GM23248 (cell line): ENCODE measurements at places on chromosomes 3 and 15. TPM values are rescaled to one million over a fixed set of nuclear protein-coding genes. Genes with fewer than 3 reads are reported as not detected.

Gene ZIC1
- total RNA-seq, result 18.2 and 25.5 TPM in 2 replicates

Gene SKIL
- 39.1 and 53.2 TPM in 2 replicates for total RNA-seq

Gene FMN1
- total RNA-seq, result 2.0 and 2.2 TPM in 2 replicates

Gene DPH3
- total RNA-seq, result 27.1 and 27.3 TPM in 2 replicates

- no peak for DNase-seq
Observed at GRCh38 chr15:51076524-51077220, 18.0 kb downstream of the TNFAIP8L3 start.

GRCh38 chr3:151112731-151113130 is 27.3 kb downstream of the MED12L start:
- no peak for DNase-seq

- DNase-seq, result no peak
Observed at GRCh38 chr3:178584722-178585380, 48.6 kb downstream of the KCNMB2 start.

GRCh38 chr15:66089509-66089908 is 164.0 kb downstream of the MEGF11 start:
- DNase-seq, result no peak

- DNase-seq, result no peak
Observed at GRCh38 chr3:47974974-47975470, 41.2 kb downstream of the MAP4 start.

DNA sequence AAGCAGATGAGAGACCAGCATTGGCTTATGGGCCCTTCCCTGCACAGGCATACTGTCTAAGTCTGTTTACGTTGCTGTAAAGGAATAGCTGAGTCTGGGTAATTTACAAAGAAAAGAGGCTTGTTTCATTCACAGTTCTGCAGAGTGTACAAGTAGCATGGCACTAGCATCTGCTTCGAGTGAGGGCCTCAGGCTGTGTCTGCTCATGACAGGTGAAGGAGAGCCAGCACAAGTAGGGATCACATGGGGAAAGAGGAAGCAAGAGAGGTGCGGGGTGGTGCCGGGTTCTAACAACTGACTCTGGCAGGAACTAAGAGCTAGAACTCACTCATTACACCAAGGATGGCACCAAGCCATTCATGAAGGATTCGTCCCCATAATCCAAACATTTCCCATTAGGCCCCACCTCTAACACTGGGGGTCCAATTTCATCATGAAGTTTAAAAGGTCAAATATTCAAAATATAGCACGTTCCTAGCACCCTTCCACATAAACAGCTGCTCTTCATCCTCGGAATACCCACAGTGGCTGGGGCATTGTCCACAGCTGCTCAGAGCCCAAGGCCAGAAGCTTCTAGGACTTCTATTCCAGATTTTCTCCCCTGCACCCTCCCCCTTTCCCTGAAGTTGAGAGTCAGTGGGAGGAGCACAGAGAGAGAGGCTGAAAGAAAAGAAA is 5.6 kb downstream of the RTP3 start:
- DNase-seq, result no peak

DNA sequence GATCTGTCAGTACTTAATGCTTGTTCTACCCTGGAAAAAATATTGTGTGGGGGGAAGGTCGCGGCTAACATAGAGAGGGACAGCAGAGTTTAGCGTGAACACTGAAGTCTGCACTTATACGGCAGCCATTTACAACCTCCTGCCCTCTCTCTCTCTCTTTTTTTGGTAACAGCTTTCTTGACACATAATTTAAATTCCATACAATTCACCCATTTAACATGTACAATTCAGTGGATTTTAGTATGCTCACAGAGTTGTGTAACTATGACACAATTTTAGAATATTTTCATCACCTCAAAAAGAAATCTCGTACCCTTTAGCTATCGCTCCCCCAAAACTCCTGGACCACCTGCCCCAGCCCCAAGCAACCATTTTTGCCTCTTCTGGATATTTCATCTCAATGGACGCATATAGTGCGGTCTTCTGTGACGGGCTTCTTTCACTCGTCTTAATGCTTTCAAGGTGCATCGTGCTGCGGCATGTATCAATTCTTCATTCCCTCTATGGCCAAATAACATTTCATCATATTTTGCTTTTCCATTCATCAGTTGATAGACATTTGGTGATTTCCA is 141.8 kb downstream of the XXYLT1 start:
- DNase-seq, result no peak

DNA sequence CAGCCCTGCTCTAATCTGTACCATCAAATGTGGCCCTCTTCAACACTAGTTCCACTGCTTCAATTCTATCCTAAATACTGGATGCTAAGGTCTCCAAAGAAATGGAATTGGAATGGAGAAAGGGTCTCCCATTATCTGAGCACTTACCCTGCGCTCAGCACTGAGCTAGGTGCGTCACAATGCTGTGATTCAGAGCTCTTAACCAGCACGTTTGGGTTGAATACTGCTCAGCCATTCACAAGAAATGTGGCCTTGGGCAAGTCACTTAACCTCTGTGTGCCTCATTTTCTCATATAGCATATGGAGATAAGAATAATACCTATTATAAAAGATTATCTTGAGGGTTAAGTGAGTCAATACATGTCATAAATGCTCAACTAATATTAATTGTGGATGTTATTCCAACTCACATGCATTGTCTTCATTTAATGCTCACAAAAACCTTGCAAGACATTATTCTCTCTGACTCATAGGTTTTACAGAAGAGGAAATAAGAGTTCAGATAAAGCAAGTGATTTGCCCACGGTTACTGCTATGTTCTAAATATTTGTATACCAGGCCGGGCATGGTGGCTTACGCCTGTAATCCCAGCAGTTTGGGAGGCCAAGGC is 27.4 kb upstream of the SRGAP3 start:
- no peak for DNase-seq

DNA sequence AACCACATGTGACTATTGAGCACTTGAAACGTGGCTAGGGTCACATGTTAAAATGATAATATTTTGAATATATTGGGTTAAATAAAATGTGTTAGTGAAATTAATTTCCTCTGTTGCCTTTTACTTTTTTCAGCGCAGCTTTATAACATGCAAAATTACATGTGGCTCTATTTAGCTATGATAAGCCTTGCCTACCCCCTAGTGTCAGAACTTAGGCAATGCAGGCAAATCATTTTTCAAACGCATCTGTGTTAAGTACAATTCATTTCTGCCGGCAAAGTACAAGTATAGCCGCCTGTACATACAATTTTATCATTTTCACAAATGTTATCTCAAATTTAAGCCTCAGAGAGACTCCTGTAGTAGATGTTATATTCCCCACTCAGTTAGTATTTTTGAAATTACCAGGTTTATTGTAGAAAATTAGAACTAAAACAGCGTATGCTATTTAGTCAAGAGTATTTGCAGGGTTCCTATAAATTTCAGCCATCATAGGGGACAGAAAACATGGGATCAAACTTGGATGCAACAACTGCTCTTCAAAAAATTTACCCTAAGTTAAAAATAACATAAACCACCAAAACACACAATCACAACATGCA is 56.1 kb downstream of the TAFA4 start:
- peak; percentile 74 for DNase-seq

DNA sequence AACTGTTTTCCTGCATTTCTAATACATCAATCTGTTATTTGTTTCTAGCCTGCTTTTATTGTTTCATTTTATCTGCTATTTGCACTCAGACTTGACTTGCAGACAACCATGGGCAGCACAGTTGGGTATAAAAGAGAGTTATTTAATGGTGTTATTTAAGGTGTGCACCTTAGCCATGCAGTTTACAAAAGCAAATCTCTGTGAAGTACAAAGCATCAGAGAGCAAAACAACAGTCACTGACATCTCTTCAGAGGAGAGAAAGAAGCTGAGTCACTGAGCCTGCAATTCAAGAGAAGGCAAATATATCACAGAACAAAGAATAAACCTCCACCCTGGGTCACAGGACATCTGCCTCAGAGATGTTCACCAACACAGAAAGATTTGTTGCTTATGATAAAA is 255.9 kb upstream of the ICE2 start:
- DNase-seq, result no peak

- DNase-seq, result no peak
Observed at GRCh38 chr3:71482771-71483170, 100.8 kb downstream of the FOXP1 start.

GRCh38 chr3:71563827-71564226 is 19.7 kb downstream of the FOXP1 start:
- no peak for DNase-seq
